Peyer's patch (tissue), 4 donors: ENCODE measurements at places on chromosomes 13 and 19. TPM values are rescaled to one million over a fixed set of nuclear protein-coding genes. Genes with fewer than 3 reads are reported as not detected.

Gene GIPC3
- total RNA-seq: 0.13 TPM

Gene LGI4
- total RNA-seq: 21.4 TPM

- DNase-seq: peak; percentile 88
Observed at GRCh38 chr19:38684078-38684861, 36.8 kb downstream of the ACTN4 start.

DNA sequence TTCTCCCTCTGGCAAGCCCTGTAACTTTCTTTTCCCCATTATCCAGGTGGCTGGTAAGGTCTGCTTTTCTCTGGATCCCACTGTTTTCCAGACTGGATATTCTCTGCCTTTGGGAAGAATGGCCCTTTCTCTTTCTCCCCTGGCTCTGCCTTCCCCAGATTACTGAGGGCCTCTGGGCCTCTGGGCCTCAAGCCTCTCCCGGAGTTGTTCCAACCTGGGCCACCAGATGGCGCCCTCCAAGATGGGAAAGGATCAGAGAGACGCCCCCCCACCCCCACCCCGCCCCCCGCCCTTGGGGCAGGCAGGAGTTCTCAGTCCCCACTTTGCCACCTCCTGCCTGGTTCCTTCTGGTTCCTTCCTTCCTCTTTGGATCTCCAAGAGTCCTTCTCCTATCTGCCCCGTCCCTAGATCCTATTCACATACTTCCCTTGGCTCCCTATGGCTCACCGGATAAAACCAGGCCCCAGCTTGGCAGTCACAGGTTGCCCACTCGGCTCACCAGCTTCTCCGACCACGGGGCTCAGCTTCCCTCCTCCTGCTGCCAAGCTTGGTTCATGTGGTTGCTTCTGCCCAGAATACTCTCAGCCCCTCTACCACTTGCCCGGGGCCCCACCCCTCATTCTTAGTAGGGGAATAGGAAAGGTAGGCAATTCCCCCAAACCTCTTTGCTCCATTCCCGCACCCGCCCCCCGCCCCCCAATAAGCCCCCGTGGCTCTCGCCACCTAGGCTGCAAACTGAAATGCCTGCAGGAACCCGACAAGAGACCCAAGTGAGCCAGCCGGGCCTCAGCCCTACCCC, 13.1 kb downstream of the EPS8L1 start:
- DNase-seq: peak; percentile 72

GRCh38 chr13:110525328-110526319, 35.9 kb downstream of the RAB20 start:
- DNase-seq: peak; percentile 80

- no peak for DNase-seq
Observed at GRCh38 chr13:42331009-42331408, 59.1 kb downstream of the AKAP11 start.
